ENCODE measurements at places on chromosomes 5 and 9. TPM values are rescaled to one million over a fixed set of nuclear protein-coding genes. Genes with fewer than 3 reads are reported as not detected.

DNA sequence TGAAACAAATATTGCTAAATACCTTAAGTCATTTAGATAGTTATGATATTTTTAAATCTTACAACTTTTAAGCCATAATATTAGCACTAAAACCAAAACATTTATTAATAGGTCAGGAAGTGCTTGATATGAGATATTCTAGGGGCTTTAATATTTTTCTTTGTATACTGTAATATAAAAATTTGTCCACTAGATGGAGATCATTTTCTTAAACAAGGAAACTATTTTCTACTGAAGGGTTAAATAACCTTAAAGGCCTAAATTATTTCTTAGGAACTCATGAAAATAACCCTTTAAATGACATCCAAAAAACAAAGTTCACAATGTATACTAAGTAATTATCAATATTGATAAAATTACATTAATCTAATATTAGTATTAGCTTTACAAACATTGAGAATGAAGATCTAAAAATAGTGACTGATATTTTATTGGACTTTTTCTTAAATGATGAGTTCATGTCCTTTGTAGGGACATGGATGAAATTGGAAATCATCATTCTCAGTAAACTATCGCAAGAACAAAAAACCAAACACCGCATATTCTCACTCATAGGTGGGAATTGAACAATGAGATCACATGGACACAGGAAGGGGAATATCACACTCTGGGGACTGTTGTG lies 635.7 kb downstream of the RAB3C start:
- no peak for DNase-seq

DNA sequence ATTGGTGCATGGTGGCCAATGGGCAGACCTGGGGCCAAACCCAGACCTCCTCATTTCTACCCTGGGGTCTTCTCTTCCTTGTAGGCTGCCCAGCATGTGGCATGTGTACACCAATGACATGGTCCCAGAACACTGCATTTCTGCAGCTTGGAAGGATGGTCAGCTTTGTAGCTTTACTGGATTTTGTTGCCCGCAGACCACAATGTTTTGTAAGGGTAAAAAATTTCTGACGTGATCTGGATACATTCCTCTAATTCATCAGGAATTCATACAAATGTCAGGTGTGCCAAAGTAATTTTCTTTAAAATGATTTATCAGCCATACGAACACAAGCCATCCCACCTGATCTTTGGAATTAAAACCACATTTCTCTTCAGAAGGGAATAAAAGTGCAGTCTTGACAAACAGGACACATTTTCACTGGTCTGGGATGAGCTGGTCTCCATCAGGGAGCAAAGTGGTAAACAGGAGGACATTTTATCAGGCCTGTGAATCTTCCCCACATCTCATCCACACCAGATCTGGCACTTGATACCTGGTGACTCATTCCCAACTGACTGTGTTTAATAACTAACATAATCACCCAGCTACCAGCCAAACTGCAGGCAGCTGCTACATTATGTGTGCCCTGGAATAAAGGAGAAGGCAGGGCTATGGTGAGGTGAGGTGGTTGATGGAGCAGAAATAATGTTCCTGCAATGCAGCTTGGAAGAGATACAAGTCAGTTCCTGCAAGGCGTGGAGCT lies 103.9 kb downstream of the SPOCK1 start:
- DNase-seq, result no peak

- DNase-seq, result no peak
Measured at GRCh38 chr5:132771503-132771998, 5.5 kb downstream of the SEPTIN8 start.

- DNase-seq, result no peak
Measured at GRCh38 chr9:101495810-101496209, 37.8 kb upstream of the RNF20 start.

DNA sequence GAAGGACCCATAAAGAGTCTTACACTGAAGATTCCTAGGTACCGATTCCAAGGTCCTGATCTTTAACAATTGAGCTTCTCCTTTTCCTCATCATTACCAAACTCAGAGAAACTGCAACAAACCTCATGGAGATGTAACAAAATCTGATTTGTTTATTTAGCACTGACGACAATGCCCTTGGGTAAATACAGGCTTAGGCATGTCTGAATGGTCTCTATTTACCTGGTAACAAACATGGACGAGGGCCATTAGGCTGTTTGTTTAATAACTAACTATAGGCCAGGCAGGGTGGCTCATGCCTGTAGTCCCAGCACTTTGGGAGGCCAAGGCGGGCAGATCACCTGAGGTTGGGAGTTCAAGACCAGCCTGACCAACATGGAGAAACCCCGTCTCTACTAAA lies 333.3 kb downstream of the AGTPBP1 start:
- no peak for DNase-seq

The RASGRF2 gene
- 2.4 TPM for polyA plus RNA-seq

The HIGD2A gene
- 343 TPM for polyA plus RNA-seq

Data from small intestine (tissue), 16 donors.